ENCODE measurements at places on chromosomes 5 and 9.

DNA sequence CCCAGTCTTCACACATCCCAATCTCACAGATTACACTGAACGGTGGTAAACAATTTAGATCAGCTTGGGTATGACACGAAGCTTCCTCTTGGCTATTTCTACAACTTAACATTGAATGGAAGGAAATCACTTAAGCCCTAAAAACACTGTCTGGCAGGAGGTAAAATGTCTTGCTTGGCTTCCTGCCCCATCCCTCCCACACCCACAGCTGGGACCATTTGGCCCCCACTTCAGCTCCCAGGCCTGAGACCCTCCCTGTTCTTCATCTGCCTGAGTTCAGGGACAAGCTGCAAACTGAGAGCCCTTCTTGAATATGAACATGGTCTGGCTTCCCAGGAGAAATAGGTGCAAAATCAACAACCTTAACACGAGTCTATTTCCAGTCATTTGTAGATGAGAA, 3.4 kb upstream of the COL15A1 start:
- no peak for DNase-seq

DNA sequence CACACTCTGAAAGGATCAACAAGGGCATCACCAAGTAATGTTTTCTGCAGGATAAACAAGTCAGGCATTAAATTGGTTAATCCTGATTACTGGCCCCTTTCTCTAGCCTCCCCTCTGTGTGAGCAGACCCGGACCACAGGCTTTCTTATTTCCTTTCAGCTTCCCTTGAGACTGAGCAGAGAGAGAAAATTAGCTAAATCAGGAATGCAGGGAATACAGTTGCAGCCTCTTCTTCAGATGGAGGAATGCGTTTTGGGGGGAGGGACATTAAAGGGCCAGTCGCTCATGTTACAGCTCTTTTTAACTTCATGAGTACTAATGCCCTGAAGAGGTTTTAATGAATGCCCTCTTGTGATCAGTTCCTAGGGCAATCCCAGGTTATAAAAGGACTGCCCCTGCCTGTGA, 19.8 kb downstream of the PCDHAC2 start:
- DNase-seq = no peak

DNA sequence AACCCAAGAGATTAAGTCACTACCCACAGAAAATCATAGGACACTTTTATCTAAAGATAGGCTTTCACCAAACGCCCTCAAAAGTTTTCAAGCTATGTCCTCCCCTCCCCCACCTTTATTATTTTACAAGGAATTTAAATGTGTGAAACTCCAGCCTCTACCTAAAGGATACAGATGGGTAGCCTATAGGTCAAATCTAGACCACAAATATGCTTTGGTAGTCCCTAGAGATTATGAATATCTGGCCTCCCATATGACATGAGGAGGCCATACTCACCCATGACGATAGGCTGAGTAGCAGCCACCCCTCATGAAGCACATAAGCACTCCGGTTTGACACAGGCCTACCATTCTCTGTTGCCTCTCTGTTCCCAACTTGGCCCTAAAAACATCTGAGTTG, 11.9 kb downstream of the SIL1 start:
- no peak for DNase-seq

- peak; percentile 15 for DNase-seq
Observed at GRCh38 chr5:145887217-145887616, 14.4 kb upstream of the GRXCR2 start.

GRCh38 chr5:43316421-43316820, 3.2 kb upstream of the HMGCS1 start:
- DNase-seq = peak; percentile 45
